Astrocyte of the spinal cord (primary cell): ENCODE measurements at places on chromosomes 1 and 21.
A peak's percentile ranks its signal among the peaks of the same experiment; 100 is the strongest.

DNA sequence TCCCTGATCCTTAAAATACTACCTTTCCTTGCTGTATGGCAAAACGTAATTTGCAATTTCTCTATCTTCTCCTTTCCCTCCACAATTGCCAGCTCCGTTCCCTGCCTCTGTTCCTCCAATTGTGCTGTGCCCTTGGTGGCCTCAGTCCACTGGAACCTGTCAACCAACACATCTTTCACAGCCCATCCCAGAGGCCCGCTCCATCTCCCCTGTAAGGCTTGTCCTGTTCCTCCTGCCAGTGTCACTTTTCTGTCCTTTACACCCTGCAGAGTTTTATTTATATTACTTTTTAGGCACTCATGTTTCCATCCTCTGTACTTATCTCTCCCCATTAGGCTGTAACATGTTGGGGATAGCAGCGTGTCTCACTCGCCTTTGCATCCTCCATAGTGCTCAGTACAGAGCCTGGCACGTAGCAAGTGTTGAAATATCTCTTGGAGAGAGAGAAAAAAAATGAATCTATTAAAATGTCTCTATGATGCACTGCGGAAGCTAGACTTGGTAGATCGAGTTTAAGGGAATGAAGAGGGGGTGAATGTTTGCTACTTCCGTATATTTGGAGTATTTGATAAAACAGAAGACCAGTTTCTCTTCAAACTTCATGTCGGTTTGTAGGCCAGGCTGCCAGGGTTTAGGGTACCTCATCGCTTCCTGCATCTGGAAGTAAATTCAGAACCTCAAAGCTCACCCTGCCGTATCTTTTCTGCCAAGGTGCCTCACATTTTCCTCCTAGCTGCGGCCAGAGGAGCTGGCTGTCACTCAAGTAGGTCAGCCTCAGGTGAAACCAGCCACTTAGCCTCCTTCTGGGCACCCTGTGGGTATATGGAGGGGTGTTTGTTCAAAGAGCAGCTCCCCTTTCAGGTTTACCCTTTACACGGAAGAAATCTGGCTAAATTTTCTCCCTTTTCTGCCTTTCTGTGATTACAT lies 303.8 kb downstream of the TM2D1 start:
- DNase-seq: no peak

GRCh38 chr1:47417170-47418044 lies 1.3 kb downstream of the FOXE3 start:
- no peak for DNase-seq

- DNase-seq: peak; percentile 93
Measured at GRCh38 chr1:159923203-159924024, 1.9 kb downstream of the TAGLN2 start.

DNA sequence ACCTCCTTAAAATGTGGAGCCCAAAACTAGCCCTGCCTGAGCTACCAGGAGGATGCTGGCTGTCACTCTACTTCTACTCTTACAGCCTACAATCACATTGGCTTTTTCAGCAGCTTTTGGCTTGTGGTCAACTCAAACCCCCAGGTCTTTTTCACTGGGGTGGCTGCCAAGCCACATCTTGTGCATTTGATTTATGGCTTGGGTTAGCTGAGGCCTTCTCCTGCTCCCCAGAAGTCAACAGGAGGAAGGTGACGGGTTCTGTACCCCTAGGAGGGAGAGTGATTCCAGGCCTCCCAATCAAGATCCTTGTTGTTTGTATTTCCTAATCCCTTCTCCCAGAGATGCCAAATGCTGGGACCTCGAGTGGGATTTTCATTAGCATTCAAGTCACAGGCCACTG lies 124.3 kb downstream of the LACTBL1 start:
- peak; percentile 37 for DNase-seq

- DNase-seq: no peak
Measured at GRCh38 chr21:44761011-44761729, 40.5 kb downstream of the UBE2G2 start.

DNA sequence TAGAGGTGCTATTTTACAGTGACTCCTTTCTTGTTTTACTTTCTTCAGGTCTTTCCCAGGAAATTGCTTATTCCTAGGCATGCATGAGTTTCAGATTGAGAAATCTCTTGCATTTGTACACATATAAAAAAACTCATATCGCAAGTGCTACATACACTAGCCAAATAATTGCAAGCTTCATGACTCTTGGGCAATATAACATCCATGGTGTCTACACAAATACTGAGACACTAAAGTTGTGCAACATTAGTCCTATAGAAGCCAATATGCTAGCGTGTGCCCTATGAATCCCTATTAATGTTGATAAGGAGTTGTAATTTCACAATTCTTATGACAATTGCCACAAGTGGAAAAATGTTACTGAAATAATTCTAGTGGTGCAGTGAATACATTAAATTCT lies 591.0 kb downstream of the ADGRL2 start:
- DNase-seq: no peak

GRCh38 chr1:6322161-6322560 lies 61.3 kb upstream of the GPR153 start:
- DNase-seq: no peak

GRCh38 chr1:6124341-6124740 lies 55.8 kb downstream of the CHD5 start:
- no peak for DNase-seq

DNA sequence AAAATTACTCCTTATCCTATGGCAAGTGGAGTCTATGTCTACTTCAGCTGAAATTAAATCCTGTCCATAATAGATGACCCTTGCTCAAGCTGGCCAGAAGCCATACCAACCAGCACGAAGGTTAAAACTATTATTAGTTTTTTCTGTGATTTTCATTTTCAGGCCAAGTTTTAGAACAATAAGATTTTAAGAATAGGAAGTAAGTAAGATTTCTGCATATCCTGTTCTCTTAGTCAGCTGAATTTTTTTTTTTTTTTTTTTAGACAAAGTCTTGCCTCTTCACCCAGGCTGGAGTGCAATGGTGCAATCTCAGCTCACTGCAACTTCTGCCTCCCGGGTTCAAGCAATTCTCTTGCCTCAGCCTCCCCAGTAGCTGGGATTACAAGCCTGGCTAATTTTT lies 6.1 kb upstream of the RBP7 start:
- no peak for DNase-seq

DNA sequence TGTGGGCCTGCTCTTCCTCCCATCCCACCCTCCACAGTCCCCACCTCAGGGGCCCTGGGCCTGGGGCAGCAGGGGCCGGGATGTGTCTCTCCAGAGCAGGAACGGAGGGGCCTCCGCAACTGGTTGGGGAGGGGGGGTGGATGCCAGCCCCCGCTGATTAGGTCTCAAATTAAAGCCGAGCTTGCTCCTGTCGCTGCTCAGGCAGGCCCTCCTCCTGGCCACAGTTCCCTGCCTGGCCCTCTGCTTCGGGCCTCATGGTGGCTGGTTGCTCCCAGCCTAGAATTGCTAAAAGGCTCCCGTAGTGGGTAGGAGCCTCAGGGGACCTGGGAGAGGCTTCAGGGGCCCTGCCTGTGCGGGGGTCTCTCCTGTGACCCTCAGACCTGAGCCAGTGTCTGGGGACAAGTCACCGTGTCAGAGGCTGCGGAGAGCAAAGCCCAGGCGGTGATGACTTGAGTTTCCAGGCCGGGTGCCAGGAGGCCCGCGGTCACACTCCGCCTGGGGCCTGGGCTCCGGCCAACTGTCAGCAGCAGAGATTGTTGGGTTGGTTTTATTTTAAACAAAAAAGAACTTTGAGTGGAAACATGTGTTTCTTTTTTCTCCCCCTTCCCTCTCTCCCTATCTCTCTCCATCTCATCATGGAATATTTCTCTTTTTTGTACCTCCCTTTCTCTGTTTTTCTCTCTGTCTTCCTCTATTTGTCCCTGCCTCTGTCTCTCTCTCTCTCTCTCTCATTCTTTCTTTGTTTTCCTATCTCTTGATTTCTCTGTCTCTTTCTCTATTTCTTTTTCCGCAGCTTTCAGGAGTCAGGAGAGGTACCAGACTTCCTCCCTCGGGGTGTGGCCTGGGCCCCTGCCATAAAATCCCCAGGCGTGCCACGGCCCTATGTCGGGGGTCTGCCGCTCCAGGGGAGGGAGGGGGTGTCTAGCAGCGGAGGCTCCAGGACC lies 20.0 kb upstream of the EPHA2 start:
- DNase-seq: peak; percentile 95

GRCh38 chr1:61386770-61387169 lies 304.4 kb downstream of the NFIA start:
- no peak for DNase-seq

GRCh38 chr1:156707417-156708217 lies 2.2 kb upstream of the CRABP2 start:
- DNase-seq: no peak

DNA sequence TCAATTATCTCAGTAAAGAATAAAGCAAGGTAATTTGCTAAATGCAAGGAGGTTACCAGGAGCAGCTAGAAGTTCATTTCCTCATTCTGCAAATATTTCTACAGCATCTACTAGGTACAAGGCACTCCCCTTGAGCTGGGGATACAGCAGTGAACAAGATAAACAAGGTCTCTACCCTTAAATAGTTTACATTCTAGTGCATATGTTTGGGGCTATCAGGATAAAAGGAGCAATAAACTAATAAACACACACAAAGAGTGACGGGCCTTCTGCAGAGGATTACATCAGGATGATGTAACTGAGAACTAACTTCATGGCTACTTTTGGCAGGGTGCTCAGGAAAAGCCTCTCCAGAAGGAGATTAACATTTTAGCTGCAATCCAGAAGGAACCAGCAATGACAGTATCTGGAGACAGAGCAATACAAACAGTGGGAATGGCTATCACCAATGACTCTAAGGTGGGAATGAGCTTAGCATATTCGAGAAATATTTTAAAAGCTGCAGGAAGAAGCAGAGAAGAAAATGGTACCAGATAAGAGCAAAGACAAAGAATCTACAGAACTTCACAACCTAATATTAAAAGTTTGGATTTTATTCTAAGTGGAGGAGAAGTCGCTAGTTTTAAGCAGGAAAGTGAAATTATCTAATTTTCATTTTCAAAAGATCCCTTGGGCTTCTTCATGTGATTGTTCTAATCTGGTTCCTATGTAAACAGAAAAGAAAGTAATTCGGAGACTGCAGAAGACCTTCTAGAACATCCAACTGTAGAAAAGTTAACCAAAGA lies 25.8 kb downstream of the TP53BP2 start:
- peak; percentile 45 for DNase-seq

DNA sequence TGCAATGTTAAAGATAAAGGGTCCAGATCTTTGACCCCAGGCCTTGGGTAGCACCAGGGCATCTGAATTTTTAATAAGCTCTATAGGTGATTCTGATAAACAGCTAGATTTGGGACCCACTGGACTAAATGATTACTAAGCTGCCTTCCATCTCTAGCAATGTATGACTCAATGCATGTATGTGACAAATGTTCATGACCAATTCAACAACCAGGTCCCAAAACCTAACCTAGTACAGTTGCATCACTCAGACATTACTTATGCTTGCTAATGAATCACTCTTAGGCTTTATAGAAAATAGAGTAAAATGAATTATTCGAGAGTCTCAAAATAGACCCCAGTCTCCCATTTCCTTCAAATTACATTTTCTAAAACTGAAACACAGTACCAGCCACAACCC lies 35.5 kb downstream of the RCAN1 start:
- peak; percentile 46 for DNase-seq
